ENCODE measurements at places on chromosomes 11 and 22.
A peak's percentile ranks its signal among the peaks of the same experiment; 100 is the strongest.

- DNase-seq: no peak
These were observed 4.8 kb upstream of the IGF2 start for GRCh38 chr11:2143799-2144543.

DNA sequence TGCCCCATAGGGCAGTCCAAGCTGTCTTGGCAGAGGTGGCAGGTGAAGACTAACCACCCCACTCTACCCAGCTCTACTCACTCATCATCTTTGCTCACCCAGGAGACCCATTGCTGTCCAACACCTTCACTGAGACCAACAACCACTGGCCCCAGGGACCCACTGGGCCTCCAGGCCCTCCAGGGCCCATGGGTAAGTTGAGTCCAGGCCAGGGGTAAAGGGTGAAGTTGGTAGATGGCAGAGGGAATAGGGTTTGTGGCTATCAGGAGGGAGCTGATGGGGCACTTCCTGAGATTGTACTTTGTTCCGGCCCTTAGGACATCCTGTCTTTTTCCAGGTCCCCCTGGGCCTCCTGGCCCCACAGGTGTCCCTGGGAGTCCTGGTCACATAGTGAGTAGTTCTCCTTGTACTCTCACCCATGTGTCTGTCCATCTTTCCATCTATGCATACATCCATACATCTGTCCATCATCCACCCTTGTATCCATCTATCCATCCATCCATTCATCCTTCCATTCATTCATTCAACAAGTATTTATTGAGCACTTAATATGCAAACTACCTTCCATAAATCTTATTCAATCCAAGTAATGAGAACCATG is 27.7 kb downstream of the EMID1 start:
- no peak for DNase-seq

- no peak for DNase-seq
These were observed 82.8 kb downstream of the FBXO7 start for GRCh38 chr22:32557444-32557843.

GRCh38 chr11:8252388-8252787 is 11.3 kb downstream of the LMO1 start:
- DNase-seq: no peak

GRCh38 chr11:131750692-131751091 is 380.3 kb downstream of the NTM start:
- DNase-seq: no peak

DNA sequence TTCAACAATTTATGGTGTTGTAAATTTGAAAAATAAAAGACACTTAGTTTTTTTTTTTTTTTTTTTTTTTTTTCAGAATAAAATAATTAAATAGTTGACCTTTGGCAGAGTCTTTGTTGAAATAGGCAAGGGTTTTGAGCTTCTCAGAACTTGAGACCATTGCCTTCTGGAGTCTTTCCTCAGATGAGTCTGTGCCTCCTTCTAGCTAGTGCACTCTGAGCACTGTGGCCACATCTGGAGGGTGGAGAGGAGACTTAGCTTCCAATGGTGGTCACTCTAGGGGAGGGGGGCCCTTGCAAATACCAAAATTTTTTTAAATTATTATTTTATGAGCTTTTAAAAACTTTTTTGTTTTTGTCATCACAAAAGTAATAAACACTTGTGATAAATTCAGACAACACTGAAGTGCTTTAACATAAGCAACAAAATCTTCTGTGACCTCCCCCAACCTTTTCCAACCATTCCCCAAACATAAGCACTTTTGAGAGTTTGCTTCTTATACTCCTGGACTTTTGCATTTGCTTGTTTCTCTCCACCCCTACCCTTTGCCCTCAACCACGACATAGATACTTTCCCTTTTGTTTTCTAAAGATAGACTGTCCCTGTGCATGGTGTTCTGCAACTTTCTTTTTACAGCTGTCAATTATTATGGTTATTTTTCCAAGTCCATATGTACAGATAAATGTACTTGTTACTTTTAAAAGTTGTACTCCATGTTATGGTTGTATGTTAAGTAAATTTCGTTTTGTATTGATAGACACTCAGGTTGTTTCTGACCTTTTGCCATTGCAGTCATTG is 41.1 kb downstream of the BMAL1 start:
- DNase-seq: no peak

DNA sequence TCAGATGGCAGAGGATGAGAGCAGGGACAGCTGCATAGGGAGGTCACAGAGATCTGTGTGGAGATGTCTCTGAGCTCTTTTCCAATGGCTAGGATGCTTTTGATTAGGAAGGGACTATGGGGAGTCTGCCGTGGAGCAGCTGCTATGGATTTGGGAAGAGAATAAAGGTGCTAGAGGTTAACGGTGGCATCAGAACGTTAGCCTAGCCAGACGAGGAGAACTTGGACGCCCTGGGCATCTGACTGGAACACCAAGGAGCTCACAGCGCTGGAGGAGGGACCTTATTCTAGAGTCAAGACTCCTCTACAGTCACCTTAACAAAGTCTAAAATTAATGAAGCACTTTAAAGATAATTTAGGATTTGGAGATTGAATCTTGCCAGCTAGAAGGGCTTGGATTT is 157.2 kb upstream of the B3GAT1 start:
- DNase-seq: no peak

DNA sequence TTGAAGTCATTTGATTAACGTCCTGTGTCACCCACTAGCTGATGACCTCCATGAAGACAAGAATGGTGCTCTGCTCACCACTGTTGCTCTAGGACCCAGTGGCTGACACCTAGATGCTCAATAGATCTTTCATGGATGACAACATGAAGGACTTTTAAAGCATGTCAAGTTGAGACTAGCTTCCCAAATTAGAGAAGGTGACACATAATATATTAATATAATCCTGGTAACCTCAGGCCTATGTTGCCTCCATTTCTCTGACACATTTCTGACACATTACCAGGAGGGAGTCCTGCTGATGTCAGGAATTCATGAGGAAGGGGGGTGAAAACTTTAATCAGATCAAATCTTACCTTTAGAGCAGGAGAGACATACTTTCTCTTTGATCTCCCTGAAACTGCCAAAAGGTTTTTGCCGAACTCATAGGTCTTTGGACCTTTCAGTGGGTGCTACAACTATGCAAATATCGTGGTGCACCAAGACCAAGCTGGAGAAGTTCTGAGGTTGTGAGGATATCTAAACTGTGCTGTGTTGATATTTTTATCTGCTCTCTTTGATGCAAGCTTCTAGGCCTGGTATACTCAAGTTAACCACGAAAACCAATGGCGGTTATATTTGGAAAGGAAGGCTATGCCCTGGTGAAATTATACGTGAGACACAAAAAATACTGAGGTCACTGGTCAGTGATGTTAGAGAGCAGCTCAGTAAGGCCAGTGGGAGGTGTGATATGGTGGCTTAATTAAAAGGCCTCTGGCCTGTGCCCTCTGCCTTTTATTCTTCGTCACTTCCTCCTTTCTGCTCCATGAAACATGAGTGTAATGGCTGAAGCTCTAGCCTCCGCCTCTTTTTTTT is 13.2 kb upstream of the AMPD3 start:
- DNase-seq: no peak

GRCh38 chr11:26931248-26931631 is 62.7 kb upstream of the FIBIN start:
- DNase-seq: no peak

DNA sequence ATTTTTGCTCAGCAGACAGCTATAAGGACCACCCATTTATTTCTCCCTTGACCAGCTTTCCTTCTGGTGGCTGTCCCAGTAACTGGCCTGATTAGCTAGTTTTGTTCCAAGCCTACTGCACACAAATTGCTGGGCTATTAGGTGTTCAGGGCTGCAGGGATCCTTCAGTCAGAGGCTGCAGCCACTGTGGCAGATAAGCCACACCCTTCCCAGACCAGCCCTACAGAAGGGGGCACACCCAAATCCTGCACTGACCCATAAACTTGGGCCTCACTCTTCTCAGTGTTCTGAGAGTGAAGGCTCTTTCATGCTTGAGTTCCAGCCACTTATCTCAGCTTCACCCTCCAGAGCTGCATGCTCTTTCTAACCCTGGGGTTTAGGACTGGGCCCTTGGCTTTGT is 200.0 kb downstream of the AASDHPPT start:
- DNase-seq: no peak

- peak; percentile 43 for DNase-seq
These were observed 1.4 kb upstream of the TNNI2 start for GRCh38 chr11:1837171-1838076.

DNA sequence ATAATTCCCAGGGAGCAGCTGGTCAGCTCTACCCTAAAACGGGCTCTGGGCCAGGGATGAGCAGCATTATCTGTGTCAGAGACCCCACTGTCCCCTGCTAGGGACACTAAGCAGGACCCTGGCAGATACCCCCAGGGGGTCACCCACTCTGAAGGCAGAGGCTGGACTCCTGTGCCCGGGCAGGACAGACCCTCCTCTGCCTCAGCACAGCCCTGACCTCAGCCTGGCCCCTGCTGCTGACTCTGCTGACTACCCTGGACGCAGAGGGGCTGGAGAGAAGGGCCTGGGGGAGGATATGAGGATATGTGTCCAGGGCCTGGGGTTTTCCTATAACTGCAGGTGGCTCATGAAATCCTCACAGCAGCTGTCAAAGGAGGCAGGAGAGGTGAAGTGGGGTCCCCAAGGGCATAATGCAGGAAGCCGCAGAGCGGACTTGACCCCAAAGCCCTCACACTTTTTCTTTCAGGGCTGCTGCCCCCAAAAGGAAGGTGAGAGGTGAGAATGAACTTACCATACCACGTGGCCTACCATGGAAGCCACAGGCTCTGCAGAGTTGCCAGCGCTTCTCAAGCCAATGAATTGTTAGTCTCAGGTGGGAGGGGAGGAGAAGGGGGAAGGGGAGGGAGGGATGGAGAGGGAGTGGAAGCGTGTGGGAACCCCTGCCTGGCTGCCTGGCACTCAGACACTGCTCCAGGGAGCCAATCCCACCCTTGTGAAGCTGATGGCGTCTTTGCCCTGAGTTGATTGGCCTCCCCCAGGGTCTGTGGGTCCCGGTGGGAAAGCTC is 76.7 kb upstream of the WNT11 start:
- DNase-seq: no peak

GRCh38 chr11:63599211-63600122 is 14.8 kb downstream of the PLAAT3 start:
- peak; percentile 47 for DNase-seq

GRCh38 chr11:125489166-125489565 is 6.9 kb downstream of the FEZ1 start:
- no peak for DNase-seq

DNA sequence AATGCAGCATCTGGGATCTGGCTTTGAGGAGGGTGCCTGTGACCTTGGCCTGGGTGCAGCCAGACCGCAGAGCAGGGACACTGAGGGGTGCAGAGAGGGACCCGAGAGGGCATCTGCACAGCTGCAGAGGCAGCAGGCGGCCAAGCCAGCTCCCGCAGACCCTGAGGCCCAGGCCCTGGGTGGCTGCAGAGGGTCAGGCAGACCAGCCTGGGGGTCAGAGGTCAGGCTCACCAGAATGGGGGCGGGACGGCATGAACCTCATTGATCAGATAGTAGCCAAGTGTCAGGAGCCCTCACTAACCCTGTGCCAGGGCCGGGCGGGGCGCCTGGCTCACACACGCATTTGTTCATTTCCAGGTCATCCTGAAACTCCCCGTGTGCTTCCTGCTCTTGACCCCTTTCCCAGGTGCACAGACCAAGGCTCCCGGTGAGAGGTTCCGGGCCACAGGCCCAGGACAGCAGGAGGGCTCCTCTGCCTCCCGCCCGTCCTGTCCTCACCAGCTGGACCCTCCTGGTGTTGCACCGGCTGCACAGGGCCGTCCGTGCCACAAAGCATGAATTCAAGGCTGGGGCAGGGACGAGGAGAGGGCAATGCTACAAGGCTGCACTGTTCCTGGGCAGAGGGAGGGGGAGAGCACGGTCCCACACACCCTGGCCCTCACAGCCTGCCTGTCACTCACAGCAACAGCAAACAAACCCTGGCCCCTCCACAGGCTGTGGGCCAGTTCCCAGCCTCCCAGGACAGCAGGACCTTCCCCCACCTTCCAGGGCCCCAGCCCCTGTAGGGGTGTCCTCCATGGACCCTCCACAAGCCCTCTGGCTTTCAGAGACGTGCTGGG is 3.3 kb downstream of the RTN4R start:
- DNase-seq: no peak

DNA sequence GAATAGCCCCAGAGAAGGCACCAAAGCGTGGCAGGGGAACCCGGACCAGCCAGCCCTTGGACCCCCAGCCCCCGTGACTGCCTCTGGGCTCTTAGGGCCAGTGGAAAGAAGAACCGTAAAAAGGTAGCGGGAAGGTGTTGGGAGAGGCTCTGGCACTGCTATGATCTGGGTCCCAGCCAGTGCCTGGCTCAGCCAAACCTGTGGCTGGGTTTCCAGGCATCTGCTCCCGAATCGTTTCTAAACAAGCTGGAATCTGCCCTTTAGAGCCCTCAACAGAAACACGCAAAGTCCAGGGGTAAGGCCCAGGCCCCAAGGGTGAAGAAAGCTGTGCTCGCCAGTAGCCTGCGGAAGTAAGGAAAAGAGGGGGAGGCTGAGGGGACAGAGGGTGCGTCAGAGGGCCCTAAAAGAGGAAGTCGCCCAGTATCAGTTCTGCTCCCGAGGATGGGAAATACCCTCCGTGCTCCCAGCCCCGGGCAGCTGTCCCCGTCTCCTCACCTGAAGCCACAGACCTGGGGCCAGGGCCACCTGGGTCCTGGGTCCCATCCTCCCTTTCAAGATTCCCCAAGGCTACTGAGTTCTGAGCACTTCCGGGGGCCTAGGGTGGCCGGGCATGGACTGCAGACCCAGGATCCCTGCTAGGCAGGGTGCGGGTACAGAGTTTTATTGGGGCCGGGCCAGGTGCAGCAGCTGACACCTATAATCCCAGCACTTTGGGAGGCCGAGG is 24.7 kb downstream of the IL10RA start:
- no peak for DNase-seq

- no peak for DNase-seq
These were observed 45.6 kb upstream of the RRM1 start for GRCh38 chr11:4049006-4049405.

- DNase-seq: no peak
These were observed 33.5 kb downstream of the ARVCF start for GRCh38 chr22:19982991-19983578.

DNA sequence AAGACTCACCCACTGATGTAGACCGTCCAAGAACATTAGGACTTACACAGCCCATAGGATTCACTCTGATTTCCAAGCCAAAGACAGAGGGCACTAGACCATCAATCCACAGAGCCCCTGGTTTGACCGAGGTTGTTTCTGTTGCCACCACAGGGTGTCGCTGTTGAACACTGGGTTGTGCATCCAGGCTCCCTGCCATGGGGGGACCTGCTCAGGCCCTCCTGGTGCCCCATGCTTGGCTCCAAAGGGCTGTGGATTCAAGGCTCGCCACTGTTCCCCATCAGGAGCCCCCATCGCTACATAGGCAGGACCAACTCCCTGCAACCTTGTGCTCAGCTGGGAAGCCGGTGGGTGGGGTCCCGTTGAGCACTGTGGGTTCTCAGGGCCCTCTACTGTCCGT is 128.0 kb upstream of the ANO1 start:
- DNase-seq: no peak

Data from RKO (cell line).